ENCODE measurements at places on chromosomes 3 and 15.

GRCh38 chr3:106880206-106880605 lies 497.0 kb upstream of the CCDC54 start:
- DNase-seq, result no peak

DNA sequence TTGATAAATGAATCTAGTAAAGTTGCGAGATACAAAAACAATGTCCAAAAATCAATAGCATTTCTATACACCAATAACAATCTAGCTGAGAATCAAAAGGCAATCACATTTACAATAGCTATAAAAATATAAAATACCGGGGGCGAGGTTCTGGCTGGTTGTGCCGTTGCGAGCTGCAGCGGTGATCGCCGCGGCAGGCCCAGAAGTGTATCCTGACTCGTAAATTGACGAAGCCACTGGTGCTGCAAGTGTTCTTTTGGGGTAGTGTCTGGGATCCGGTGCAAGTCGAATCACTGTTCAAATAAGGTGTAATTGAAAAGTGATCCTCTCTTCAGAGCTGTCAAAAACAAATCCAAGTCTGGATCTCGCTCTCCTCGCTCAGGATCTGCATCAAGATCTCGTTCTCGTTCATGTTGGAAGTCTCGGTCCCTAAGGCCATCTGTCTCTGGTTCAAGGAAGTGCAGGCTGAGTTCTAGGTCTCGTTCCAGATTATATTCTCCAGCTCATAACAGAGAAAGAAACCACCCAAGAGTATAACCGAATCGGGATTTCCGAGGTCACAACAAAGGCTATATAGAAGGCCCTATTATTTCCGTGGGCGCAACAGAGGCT lies 80.1 kb upstream of the STT3B start:
- DNase-seq, result no peak

DNA sequence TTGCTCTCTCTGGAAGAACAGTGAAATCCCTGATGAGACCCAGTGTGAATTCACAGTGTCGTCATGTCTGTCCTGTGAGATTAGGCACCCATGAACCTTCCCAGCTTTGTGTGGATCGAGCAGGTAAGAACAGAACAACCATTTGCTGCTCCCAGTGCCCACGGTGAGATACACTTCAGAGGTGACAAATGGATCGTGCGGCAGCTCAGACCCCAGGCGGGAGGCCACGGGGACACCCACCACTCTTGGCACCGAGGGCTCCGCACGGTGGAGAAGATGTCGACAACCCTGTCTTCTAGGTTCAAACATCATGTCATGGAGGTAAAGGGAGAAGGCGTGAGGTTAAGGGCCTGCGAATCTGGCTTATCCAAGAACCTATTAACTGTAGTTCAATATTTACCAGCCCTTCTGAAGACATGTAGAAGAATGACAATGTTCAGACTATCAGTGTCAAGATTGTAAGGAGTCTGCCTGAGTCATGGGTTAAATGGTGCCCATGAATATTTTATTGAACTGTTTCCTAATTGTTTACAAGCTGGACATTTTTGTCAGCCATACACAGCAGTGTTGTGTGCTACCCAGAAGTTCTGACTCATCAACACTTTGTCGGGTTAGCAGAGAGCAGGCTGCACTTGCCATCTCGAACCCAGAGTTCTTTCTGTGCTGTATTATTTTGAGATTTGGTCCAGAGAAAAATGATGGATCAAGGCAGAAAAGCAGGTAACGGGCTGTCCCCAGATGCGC lies 15.5 kb upstream of the PCSK6 start:
- DNase-seq, result no peak

DNA sequence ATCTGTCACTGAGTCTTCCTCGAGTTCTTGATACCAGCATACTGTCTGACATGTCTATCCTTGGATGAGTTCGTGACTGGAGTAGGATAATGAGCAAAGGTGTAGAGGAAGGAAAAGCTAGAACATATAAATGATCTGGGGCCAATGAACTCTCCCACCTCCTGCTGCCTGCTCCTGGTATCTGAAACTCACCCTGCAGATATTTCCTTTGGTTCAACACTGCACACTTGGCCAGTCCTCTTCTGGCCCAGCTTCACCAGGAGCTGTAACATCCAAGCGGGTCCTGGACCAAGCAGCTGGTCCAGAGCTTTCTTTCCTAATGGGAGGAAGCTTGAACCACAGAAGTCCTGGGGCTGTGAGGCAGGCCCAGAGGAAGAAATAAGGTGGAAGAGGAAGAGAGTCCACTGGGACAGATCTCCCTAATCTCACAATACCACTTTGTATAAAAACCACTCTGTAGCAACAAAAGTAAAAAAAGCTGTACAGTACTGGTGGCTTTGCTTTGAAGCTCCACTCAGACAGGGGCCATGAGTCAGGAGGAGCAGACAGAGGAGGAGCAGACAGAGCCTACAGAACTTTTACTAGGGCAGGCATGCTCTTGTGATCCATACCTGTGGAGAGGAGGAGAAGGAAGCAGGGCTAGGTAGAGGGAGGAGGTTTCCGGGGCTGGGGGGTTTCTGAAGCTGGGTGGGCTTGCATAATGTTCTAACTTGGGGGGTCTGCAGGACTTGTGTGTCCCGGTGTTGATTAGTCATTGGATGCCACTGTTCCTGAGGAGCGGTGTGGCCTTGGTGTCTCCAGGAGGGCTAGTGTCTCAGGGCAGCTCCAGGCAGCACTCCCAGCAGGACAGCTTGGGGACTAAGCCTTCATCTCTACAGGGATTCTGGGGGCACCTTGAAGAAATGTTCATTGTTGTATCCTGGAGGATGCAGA lies 166.9 kb downstream of the ABHD5 start:
- DNase-seq, result no peak

- no peak for DNase-seq
Observed at GRCh38 chr3:58608648-58609047, 31.5 kb upstream of the FAM107A start.

DNA sequence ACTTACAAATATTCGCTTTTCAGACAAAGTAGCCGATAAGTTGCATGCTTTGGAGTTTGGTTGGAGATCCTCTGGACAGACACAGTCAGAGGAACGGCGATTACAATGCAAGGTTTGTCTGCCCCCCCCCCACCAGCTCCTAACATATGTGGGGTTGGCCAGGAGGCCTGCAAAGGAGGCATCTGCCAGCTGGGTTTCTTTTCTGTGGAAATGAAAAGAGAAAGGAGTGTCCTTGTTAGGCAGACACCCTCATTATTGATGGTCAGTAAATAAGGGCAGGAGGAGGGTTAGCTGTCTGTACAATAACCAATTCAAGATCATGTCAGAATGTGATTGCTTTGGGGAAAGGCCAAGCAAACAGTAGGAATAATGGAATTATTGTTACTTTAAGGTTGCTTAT lies 49.1 kb downstream of the TLNRD1 start:
- DNase-seq, result no peak

GRCh38 chr15:54307252-54307902 lies 329.1 kb downstream of the UNC13C start:
- no peak for DNase-seq

- DNase-seq, result no peak
Observed at GRCh38 chr15:48191574-48192225, at the start of gene CTXN2. Gene CTXN2, plus strand, starts transcription at chr15:48191665. Its CDS starts 9,636 bp downstream, at chr15:48201301.

DNA sequence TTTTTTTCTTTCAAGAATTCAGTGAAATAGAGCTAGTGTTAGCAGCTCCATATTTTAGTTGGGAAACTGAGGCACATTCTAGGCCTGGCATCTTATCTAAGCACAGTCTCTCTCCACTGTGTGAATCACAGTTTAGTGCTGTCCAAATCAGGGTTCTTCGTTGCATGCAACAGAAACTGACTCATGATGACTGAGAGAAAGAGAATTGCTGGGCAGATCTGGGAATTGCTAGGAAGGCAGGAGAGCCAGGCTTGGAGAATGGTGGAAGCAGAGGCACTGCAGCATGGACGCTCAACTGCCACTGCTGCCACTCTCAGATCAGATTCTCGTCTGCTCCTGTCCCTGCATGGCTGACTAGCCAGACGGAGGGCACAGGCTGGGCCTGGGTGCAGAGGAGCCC lies 40.7 kb upstream of the CHST2 start:
- DNase-seq, result no peak

DNA sequence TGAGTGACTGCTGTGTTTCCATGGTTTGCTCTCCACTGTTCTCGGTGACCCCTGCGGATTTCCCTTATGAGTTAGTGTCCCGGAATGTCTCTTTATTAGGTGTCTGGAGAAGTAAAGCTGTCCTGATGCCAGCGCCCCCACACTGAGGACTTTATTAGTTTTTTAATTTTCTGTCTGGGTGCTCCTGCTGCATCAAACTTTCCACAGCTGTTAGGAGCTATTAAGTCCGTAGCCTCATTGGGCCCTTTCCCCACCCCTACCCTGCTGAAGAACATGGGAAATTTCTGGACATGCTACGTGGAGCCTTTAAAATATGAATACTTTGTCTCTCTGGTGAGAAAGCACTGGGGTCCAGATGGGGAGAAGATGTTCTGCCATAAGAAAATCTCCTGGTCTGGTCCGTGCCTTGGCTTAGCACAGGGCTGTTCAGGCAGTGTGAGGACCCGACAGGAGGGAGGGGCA lies 161.7 kb upstream of the HES1 start:
- DNase-seq, result no peak

DNA sequence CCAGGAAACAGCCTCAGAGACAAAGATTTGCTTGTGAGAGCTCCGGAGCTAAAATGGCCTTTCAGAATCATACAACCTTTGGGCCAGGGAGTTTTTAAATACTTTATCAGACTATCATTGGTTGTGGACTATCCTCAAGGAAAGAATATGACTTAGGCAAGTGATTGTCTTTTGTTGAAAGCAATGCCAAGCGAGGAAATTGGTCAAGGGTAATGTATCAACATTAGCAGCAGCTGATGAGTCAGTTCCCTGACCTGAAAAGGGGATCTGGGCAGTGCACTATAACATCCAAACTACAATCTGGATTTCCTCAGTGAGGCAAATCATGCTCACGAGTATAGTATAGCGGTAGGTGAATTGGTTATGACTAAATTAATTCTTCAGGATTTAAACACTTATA lies 303.6 kb downstream of the LSAMP start:
- DNase-seq, result no peak

DNA sequence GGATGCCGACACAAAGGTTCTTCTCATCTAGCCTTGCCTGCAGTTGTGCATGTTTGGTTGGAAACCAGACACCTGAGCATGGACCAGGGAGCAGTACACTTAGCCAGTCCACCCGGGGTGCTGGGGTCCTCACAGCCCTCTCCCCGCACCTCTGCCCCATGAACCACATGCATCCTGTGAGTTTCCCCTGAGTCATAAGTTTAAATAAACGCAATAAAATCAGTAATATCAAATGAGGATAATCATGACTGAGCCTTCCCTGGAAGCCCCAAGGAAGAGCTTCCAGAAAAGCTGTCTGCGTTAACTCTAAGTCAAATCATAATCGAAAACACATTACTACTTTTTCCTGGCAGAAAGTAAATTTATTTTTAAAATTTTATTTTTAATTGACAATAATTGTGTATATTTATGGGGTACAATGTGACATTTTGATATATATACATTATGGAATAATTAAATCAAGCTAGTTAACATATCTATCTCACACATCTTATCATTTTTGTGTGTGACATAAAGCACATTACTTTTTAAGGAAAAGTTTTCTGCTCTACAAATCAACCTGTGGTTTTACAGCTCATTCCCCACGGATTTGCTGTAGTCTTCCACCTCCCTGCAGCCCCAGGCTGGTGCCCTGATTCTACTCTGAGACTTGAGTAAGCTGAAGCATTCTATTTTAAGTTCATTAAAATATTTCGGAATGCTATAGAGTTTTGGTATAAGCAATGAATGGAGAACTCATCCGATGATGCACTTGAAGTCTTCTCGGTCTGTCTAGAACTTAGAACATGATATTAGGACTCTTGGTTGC lies 166.0 kb upstream of the EIF1B start:
- DNase-seq, result no peak

GRCh38 chr3:71600646-71601288 lies 17.2 kb upstream of the FOXP1 start:
- DNase-seq, result no peak

GRCh38 chr3:77040216-77040615 lies 317 bp downstream of the ROBO2 start:
- no peak for DNase-seq

DNA sequence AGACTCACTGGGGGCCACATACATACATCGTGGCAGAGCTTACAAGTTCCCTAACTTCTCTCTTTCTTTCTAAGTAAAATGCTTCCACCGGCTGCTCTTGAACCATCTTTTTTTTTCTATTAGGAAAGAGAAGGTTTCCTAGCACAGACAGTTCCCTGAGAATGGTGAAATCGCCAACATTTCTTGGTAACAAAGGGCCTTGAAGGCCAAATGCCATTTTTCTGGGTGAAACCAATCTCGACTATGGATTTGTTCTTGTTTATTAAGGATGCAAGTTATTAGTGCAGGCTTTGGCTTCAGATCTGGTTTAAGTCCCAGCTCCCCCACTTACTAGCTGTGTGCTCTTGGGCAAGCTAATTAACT lies 3.0 kb downstream of the LMCD1 start:
- no peak for DNase-seq

DNA sequence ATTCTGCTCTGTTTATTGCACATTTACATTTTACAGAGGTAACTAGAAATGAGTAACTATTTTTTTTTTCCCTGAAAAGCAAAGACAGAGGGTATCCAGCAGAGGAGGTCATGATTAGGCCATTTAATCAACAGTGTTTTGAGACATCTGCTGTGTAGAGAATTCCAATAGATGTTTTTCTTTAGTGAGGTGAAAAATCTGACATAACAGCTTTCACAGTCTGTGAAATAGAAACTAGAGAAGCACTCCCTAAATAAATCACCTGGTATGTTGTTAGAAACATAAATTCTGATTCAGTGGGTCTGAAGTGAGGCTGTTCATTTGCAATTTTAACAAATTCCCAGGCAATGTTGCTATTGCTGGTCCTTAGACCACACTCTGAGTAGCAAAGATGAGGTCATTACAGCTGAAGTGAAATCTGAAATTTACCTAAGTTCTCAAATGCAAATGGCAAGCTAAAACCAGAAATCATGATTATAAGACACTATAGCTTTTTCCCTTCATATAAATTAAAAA lies 329.2 kb upstream of the LRRC3B start:
- no peak for DNase-seq

DNA sequence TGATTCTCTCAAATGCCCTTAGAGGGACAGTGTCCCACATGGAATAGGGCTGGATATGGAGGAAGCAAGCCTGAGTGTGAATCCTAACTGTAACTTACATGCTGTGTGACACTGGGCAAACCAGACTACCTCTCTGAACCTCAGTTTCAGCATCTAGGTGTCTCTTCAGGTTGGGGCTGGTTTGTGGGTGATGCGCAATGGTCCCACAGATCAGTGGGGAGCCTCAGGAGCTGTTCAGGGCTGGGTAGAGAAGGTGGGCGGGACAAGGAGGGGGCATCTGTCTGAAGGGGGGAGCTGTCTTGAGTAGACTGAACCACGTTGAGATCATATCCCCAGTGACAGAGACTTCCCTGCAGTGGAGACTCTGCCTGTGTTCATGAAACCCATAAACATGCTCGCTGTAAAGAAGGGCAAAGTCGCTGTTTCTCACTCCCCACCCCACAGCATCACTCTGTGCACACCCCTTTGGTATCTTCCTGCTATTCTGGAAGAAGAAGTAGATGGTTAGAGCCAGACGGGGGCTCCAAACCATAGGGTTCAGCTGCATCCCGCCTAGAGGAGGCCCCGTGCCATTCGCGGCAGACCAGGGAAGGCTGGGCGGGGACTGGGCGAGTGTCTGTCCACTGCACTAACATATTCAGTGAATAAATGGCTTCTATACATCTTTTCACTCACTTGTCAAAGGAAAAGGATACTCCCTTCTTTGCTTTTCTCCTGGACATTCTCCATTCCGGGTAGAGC lies 28.4 kb downstream of the SRPRB start:
- no peak for DNase-seq

GRCh38 chr15:78069052-78069414 lies 8.5 kb downstream of the TBC1D2B start:
- DNase-seq, result peak; percentile 76
